ENCODE measurements at places on chromosomes 6 and 20. TPM values are rescaled to one million over a fixed set of nuclear protein-coding genes. Genes with fewer than 3 reads are reported as not detected.

DNA sequence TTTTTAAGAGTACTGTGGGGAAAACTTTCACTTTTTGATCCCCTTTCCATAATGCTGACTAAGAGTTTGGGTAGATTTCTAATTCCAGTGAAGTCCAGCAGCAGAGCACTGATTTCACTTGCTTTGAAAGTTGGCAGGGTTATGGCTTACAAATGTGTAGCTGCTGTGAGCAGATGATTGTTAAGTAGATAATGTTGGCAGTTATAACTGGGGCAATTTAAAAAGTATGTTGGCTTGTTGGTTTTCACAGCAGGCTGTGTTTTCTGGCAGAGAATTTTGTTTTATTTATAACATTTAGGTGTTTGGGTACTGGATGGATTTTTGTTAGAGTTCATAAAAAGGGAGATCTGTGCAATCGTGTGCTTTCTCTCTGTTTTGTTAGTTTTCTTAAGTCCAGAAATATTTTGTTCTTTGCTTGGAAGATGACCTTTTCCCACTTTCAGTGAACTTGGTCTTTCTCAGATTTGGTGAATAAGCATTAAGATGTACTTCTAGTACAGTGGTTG lies 31.4 kb downstream of the AFDN start:
- H3K36me3 ChIP-seq: no peaks in the 10 kb centered on the region
- peaks cover 10% of the 10 kb centered on the region for H3K4me1 ChIP-seq
- DNase-seq: no peak
- H3K27me3 ChIP-seq: peaks cover 24% of the 10 kb centered on the region
- no peak overlapping the region for H3K27ac ChIP-seq

GRCh38 chr6:56863366-56863765 lies 91.5 kb upstream of the BEND6 start:
- H3K4me3 ChIP-seq: no peak overlapping the region
- no peak for DNase-seq
- peaks cover 7% of the 10 kb centered on the region for H3K27me3 ChIP-seq
- H3K27ac ChIP-seq: no peak overlapping the region
- no peaks in the 10 kb centered on the region for H3K4me1 ChIP-seq

TNXB gene
- total RNA-seq: 8.6 TPM

- peaks cover 11% of the 10 kb centered on the region for H3K36me3 ChIP-seq
- H3K27ac ChIP-seq: peak within 1 kb of the TSS; percentile 98
- peak; percentile 95 for DNase-seq
- H3K27me3 ChIP-seq: peaks cover 22% of the 10 kb centered on the region
- peak within 1 kb of the TSS; percentile 99 for H3K4me3 ChIP-seq
Observed at GRCh38 chr6:44265007-44265721, at the start of gene NFKBIE. TSS of gene NFKBIE (minus strand) at chr6:44265551. CDS start at chr6:44265346, 205 bp downstream.

MROH8 gene
- 2.5 TPM for total RNA-seq

GRCh38 chr6:5753209-5753608 lies 253.5 kb downstream of the NRN1 start:
- no peaks in the 10 kb centered on the region for H3K27me3 ChIP-seq
- H3K36me3 ChIP-seq: peaks cover 32% of the 10 kb centered on the region
- DNase-seq: no peak
- H3K27ac ChIP-seq: no peak overlapping the region

GRCh38 chr20:20520776-20521175 lies 152.9 kb downstream of the INSM1 start:
- H3K27me3 ChIP-seq: no peaks in the 10 kb centered on the region
- no peak overlapping the region for H3K4me3 ChIP-seq
- peaks cover 27% of the 10 kb centered on the region for H3K36me3 ChIP-seq

PSMB1 gene
- total RNA-seq: 137 TPM

DNA sequence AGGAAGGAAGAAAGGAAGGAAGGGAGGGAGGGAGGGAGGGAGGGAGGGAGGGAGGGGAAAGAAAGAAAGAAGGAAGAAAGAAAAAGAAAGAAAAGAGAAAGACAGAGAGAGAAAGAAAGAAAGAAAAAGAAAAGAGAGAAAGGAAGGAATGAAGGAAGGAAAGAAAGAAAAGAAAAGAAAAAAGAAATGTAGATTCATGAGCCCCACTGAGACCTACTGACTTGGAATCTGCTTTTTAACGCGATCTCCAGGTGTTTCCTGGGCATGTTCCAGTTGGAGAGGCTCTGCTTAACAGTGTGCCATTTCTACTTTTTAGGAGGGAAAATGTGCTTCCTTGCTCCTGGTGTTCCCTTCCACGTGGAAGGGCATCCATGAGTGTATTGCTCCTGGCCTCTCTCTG lies 16.4 kb downstream of the DEFB132 start:
- H3K27ac ChIP-seq: no peak overlapping the region
- no peak overlapping the region for H3K4me3 ChIP-seq
- peaks cover 13% of the 10 kb centered on the region for H3K36me3 ChIP-seq
- H3K4me1 ChIP-seq: peaks cover 2% of the 10 kb centered on the region
- DNase-seq: no peak

SLC17A1 gene
- not detected for total RNA-seq

OR2H1 gene
- total RNA-seq: not detected

DNA sequence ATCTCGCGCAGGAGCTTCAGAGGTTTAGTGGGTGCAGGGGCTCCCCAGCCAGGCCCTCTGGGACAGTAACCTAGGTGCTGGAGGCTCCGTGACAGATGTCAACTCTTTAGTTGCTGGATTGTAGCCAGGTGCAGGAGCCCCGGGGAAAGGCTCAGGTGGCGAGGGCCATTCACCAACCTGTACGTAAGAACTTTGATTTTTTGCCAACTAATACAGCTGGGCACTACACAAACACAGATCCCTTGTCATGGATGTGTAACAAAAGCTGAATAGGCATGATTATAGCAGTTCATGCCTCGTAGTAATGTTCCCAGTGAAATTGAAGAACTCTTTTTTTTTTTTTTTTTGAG lies 82.6 kb downstream of the CDC5L start:
- no peak for DNase-seq
- peaks cover 13% of the 10 kb centered on the region for H3K27me3 ChIP-seq
- no peaks in the 10 kb centered on the region for H3K36me3 ChIP-seq
- no peak overlapping the region for H3K4me3 ChIP-seq
- H3K4me1 ChIP-seq: peaks cover 2% of the 10 kb centered on the region
- H3K27ac ChIP-seq: no peak overlapping the region

HFE gene
- 5.0 TPM for total RNA-seq

DNA sequence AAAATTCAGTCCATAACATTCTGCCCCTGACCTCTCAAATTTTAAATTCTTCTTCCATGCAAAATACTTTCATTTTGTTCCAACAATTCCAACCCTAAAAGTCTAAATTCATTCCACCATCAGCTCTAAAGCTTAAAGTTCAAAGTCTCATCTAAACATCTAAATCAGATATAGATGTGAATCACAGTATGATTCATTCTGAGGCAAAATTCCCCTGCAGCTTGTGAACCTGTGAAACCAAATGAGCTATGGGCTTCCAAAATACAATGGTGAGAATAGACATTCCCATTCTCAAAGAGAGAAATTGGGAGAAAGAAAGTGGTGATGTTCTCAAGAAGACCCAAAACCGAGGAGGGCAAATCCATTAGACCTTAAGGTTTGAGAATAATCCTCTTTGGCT lies 309.8 kb downstream of the HIVEP2 start:
- H3K4me3 ChIP-seq: no peak overlapping the region
- no peak for DNase-seq
- H3K36me3 ChIP-seq: no peaks in the 10 kb centered on the region
- H3K4me1 ChIP-seq: peaks cover 8% of the 10 kb centered on the region
- H3K27me3 ChIP-seq: no peaks in the 10 kb centered on the region

- H3K4me1 ChIP-seq: peaks cover 6% of the 10 kb centered on the region
- H3K36me3 ChIP-seq: no peaks in the 10 kb centered on the region
- no peak overlapping the region for H3K27ac ChIP-seq
- peaks cover 72% of the 10 kb centered on the region for H3K27me3 ChIP-seq
- DNase-seq: peak; percentile 33
- peak overlapping the region; percentile 70 for H3K4me3 ChIP-seq
Observed at GRCh38 chr6:11043378-11043960, 636 bp downstream of the ELOVL2 start.

AGPAT1 gene
- total RNA-seq: 40.8 TPM

- no peaks in the 10 kb centered on the region for H3K27me3 ChIP-seq
- DNase-seq: no peak
- H3K27ac ChIP-seq: peak overlapping the region; percentile 88
Observed at GRCh38 chr20:56442389-56443365, 25.8 kb upstream of the RTF2 start.

GRCh38 chr20:14343491-14344065 lies 6.2 kb upstream of the FLRT3 start:
- H3K4me1 ChIP-seq: no peaks in the 10 kb centered on the region
- no peaks in the 10 kb centered on the region for H3K36me3 ChIP-seq
- no peaks in the 10 kb centered on the region for H3K27me3 ChIP-seq
- H3K4me3 ChIP-seq: no peak overlapping the region

DNA sequence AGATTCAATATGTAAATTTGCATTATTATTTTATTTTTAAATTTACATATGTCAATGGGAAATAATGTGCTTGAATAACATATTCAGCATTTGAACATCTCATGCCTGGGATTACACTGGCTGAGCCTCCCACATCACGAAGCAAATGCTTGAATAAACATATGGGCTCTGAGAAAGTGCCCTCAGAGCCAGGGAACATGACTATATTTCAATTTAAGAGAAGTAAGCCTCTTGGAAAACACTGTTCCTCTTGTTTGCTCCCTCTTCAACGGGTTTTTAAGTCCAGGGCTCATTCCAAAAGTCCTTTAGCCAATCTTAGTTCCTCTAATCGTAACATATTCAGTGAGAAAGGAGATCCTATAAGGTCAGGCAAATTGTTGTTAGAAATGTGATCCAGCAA lies 122.0 kb downstream of the GMPR start:
- H3K27ac ChIP-seq: no peak overlapping the region
- H3K27me3 ChIP-seq: no peaks in the 10 kb centered on the region
- no peak overlapping the region for H3K4me3 ChIP-seq

GRCh38 chr20:32966881-32967781 lies 37.1 kb downstream of the SUN5 start:
- DNase-seq: peak; percentile 69
- H3K27me3 ChIP-seq: no peaks in the 10 kb centered on the region

TSPO2 gene
- total RNA-seq: not detected

DNA sequence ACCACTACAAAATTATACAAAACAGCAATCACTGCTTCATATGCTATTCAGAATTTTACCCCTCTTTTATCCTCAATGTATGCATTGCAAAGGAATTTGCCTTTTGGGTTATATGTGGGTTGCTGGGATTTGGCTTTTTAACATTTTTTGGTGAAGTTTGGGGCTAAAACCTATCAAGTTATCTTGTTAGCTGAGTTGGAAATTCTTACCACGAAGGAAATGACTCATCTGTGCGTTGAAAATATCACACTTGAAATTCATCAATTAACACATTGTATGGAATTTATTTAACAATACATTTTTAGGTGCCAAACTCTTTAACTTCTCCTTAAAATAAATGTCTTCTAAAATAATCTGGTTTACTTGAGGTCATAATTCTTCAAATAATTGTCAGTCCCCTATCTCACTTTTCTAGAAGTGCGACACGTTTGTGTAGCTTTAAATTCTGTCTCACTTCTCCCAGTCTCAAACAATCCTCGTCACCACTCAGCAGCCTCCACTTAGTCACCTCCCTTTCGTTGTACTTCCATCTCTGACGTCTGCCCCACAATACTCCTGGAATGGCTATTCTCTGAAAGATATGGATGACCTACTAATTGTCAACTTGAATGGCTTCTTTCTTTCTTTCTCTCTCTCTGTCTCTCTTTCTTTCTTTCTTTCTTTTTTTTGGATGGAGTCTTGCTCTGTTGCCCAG lies 88.5 kb downstream of the PHACTR1 start:
- H3K4me3 ChIP-seq: no peak overlapping the region
- no peaks in the 10 kb centered on the region for H3K4me1 ChIP-seq
- no peaks in the 10 kb centered on the region for H3K36me3 ChIP-seq
- H3K27me3 ChIP-seq: peaks cover 16% of the 10 kb centered on the region
- no peak overlapping the region for H3K27ac ChIP-seq
- DNase-seq: no peak

- H3K27me3 ChIP-seq: peaks cover 83% of the 10 kb centered on the region
- H3K36me3 ChIP-seq: no peaks in the 10 kb centered on the region
- DNase-seq: no peak
- no peak overlapping the region for H3K4me3 ChIP-seq
- no peaks in the 10 kb centered on the region for H3K4me1 ChIP-seq
Observed at GRCh38 chr6:112296122-112296521, 41.8 kb upstream of the LAMA4 start.

- DNase-seq: no peak
- H3K27me3 ChIP-seq: no peaks in the 10 kb centered on the region
- no peak overlapping the region for H3K27ac ChIP-seq
- no peak overlapping the region for H3K4me3 ChIP-seq
- peaks cover 24% of the 10 kb centered on the region for H3K4me1 ChIP-seq
- H3K36me3 ChIP-seq: peaks cover 1% of the 10 kb centered on the region
Observed at GRCh38 chr6:144220031-144220790, 64.9 kb upstream of the UTRN start.

ARMH2 gene
- total RNA-seq: 1.6 TPM

DNA sequence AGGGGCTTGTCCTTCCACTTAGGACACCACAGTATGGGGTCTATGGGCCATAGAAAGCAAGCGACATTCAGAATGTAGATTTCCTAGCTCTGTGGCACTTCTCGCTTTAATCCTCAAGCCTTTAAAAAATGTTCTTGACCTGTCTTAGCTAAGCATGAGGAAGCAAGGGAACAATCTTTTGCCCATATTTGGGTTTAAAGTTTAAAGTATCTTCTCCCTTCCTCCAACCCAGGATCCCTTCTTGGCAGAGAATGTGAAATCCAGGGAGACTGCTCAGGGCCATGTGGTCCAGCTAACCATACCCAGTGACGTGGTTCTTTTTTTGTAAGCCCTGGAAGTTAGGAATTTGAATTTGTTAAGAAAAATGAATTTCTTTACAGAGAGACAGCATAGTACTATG lies 289.9 kb downstream of the BTBD9 start:
- no peaks in the 10 kb centered on the region for H3K4me1 ChIP-seq
- H3K27ac ChIP-seq: no peak overlapping the region
- H3K36me3 ChIP-seq: no peaks in the 10 kb centered on the region
- no peak for DNase-seq
- no peak overlapping the region for H3K4me3 ChIP-seq

DNA sequence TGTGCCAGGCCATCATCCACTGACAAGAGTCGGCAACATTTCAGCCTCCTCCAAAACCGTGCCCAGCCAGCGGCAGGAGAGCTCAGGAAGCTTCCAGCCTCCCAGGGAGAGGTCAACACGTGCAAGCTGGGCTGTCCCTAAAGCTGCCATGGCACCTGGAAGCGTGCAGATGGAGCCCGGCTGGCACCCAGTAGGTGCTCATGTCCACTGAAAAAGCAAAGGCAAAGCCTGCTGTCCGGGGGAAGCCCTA lies 14.4 kb upstream of the TLDC2 start:
- DNase-seq: no peak
- no peak overlapping the region for H3K27ac ChIP-seq
- peaks cover 25% of the 10 kb centered on the region for H3K27me3 ChIP-seq

TNFRSF21 gene
- total RNA-seq: 0.83 TPM
